ENCODE measurements at places on chromosomes 1 and 21. TPM values are rescaled to one million over a fixed set of nuclear protein-coding genes. Genes with fewer than 3 reads are reported as not detected.

The ACTL8 gene
- under 0.01 TPM for total RNA-seq

The ITSN1 gene
- 16.2 TPM for total RNA-seq

The GSTM1 gene
- 45.6 TPM for total RNA-seq

The SRGAP2B gene
- total RNA-seq, result 60.3 TPM

The PARS2 gene
- total RNA-seq, result 9.1 TPM

The NPPB gene
- total RNA-seq, result not detected

The PPIAL4G gene
- not detected for total RNA-seq

The ARHGEF10L gene
- total RNA-seq, result 29.3 TPM

The C1orf115 gene
- total RNA-seq, result 1.7 TPM

The PADI2 gene
- total RNA-seq, result not detected

The DISC1 gene
- total RNA-seq, result 15.1 TPM

The ADAMTS4 gene
- 18.6 TPM for total RNA-seq

The BARHL2 gene
- not detected for total RNA-seq

The NEGR1 gene
- 0.33 TPM for total RNA-seq

The MANEAL gene
- total RNA-seq, result 0.15 TPM

The FNBP1L gene
- total RNA-seq, result 23.3 TPM

The KRTAP12-2 gene
- not detected for total RNA-seq

The EXTL1 gene
- 8.0 TPM for total RNA-seq

The STMN1 gene
- 102 TPM for total RNA-seq

The IFNLR1 gene
- total RNA-seq, result under 0.01 TPM

The PROX1 gene
- 0.36 TPM for total RNA-seq

Data from melanocyte of skin (primary cell).